ENCODE measurements at places on chromosomes 7 and 10.
A peak's percentile ranks its signal among the peaks of the same experiment; 100 is the strongest.

DNA sequence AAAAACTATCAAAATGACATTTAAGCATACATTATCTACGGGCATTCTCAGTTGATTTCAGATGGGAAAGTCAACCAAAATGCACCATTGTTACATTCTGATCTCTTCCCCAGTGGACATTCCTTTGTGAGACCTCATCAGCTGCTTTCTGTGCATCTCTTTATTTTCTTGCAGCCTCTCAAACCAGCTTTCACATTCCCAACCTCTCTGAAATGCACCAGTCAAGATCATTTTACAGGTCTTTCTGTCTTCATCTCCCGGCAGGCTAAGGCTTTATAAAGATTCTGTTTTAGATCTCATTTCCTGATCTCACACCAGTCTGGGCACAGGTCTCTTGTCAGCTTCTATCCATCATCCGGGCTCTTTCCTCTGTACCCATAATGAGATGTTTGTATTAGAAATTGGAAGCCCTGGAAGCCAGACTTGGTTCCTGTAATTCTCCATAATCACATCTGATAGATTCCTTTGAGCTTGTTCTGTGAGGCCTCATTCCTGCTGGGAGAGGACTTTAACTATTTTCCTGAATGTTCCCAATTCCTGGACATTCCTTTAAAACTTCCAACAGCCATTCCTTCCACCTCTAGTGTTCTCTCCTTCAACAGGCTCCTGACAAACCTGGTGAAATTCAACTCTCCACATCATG lies 44.3 kb upstream of the ARL4A start:
- DNase-seq = no peak

DNA sequence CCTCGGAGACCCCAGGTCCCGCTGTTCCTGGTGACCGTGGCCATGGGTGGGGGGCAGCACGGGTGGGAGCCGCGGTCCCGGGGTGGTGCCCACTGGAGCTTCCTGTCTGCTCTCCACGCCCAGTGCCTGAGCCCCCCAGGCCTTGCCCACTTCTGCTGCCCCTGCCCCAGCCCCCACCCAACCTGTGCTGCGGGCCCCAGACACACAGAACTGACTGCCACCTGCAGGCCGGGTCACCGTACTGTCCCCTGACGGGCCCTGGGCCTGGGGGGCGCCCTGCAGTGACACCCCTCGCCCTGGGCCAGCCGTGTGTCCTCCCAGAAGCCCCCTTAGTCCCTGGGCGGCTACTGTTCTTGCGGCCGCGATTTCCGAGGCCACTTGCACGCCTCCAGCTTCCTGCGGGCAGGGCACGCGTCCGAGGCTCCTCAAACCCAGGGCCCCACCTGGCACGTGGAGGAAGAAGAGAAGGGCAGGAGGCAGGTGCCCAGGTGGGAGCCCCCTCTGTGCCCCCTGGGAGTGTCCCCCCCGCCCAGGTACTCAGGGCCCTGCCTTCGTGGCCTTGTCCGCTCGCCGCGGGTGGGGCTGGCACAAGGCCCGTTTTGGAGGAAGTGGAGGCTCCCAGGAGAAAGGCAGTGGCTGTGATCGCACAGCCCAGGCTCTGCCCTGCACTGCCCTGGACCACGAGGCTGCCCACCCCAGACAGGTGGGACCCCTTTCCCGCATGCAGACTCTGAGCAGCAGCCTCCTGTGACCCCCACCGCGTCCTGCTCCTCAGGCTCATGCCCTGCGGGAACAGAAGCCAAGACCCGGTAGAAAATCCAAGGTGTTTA lies 10.4 kb downstream of the TMEM184A start:
- DNase-seq = no peak

GRCh38 chr10:31322647-31323046 lies 3.6 kb downstream of the ZEB1 start:
- DNase-seq = peak; percentile 71

- no peak for DNase-seq
Measured at GRCh38 chr10:106980495-106981451, 183.7 kb downstream of the SORCS1 start.

GRCh38 chr7:129494041-129494440 lies 8.3 kb upstream of the SMKR1 start:
- DNase-seq = no peak

DNA sequence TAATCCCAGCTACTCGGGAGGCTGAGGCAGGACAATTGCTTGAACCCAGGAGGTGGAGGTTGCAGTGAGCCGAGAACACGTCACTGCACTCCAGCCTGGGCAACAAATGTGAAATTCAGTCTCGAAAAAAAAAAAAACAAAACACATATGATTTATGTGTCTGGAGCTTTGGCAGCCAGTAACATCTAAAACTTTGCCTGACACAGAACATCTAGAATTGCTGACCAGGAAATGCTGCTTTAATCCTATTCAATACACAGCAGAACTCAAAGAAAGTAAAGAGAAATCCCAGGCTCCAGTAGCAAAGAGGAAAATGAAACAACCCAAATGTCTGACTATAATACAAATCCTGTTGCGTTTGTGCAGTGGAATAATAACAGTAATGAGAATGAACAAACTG lies 4.5 kb upstream of the CCDC6 start:
- DNase-seq = no peak

DNA sequence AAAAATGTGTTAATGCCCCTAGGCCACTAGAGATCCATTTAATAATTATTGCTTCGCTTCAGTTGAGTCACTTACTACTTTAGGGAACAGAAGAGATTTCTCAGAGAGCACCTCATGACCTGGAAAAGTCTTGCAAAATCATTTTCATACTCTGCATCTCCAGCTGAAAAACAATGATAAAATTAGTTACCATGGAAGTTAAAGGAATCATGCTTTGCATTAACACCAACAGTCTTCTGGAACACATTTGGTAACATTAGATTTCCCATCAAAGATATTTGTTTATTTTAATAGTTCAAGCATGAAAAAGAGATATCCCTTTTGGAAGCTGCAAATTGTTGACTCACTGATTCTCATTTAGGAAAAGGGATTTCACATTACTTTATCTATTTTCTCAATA lies 1.8 kb upstream of the STEAP2 start:
- DNase-seq = no peak

GRCh38 chr10:75235375-75236177 lies at the start of gene COMTD1:
TSS of gene COMTD1 (minus strand) at chr10:75235957. CDS start at chr10:75235928, 29 bp downstream.
- peak; percentile 90 for DNase-seq

DNA sequence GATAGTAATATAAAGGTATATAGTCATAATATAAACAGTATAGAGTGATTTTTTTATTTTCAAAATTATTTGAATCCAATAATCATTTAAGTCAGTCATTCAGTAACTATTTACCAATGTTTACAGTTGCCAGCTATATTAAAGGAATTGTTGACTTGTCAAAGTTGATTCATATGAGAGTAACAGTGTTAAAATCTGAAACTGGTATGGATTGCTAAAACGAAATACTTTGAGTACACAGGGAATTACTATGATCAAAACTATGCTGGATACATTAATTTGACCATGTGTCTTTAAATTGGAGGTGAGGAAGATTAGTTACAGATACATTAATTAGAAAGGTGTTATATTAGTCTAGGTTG lies 282.6 kb downstream of the ADK start:
- DNase-seq = no peak

DNA sequence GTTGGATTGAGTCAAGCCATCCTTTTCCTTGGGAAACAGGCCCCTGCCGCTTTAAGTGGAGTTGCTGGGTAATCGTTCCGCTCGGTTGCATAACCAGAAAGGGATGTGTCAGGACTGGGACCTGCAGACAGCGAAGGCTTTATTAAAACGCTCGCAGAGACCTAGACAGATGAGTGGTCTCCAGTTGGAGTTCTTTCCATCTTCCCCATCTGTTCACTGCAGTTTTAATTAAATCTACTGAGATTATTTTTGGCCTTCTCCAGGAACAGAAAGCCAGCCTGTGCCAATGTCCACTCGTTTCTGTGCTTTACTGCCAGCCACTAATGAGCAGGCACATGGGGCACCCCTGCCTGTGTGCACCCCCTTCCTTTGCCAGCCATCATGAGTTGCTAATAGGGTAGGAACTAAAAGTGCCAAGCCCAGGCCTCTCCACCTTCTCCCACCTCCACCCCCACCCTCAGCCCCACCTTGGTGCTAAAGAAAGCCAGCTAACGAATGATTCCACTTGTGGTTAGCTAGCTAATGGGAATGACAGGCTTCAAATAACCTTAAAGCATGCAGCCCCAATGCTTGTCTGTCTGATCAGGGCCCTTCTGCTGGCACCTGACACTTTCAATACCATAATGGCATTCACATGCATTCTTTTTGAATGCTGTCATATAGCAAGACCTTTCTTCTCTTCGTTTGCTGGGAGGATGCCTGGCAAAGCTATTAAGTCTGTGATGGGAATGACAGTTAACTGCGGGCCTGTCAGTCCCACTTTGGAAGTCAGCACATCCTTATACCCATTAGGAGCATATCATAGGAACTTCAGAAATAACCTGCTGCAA lies 556.8 kb upstream of the GALNT17 start:
- peak; percentile 77 for DNase-seq

DNA sequence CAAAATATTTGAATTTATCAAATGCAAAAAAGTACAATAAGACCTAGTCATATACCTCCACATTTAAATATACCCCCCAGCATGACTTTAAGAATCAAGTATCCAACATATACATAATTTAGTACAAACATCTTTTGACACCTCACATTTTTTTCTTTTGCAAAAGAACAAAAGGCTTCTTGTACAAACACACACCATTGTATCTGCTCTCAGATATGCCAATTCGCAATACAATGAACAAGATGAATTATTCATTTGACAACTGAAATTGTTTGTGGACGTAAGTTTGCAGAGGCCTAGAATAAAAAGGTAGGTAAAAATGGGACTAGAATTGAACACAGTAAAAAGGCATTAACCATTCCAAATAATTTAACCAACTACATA lies 154.4 kb downstream of the CACNA2D1 start:
- no peak for DNase-seq

DNA sequence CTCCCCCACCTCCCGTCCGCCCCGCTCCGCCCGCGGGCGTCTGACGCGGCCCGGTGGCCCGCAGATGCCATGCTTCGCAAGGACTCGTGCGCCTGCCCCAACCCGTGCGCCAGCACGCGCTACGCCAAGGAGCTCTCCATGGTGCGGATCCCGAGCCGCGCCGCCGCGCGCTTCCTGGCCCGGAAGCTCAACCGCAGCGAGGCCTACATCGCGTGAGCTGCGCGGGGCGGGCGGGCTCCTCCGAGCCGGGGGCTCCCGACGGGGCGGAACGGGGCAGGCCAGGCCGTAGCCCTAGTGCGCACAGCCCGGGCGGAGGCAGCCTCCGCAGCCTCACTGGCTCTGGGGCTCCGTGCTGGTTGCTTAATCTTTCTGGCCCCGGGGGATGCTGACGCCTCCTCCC lies 2.8 kb downstream of the ASIC3 start:
- DNase-seq = no peak

GRCh38 chr7:155676052-155676451 lies 31.6 kb downstream of the RBM33 start:
- no peak for DNase-seq

DNA sequence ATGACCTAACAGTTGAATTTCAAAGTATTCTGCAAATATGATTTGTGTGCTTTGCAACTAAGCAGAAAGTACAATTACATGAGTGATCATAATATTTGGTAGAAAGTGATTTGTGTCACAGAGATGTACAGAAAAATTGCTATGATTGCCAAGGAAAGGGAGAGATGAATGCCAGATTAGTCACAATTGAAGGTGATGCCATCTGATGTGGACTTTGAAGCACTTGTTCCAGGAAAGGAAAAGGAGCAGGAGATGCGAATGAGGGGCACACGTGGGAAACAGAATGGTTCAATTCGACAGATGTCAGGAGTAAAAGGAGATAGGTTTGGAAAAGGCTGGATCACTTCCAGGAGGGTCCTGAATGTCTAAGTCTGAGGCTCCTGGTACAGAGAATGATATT lies 153.1 kb upstream of the LAMB4 start:
- DNase-seq = no peak

DNA sequence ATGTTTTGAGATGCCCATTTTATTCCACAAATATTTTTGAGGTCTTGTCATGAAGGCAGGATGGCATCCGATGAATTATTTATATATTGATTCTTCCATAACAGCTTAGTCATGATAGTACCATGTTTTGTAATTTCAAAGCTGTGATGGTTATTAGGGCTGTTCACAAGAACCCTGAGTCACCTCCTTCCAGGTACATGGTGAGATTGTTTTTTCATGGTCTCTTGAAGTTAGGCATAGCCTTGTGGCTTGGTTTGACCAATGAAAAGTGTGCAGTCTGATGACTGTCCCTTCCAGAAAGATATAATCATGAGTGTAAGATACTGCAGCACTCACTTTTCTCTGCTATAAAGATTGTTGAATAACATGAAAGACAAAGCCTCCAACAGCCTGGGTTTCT lies 274.8 kb downstream of the FGFR2 start:
- DNase-seq = no peak

- DNase-seq = no peak
Measured at GRCh38 chr7:44944821-44945220, 34.0 kb downstream of the MYO1G start.

DNA sequence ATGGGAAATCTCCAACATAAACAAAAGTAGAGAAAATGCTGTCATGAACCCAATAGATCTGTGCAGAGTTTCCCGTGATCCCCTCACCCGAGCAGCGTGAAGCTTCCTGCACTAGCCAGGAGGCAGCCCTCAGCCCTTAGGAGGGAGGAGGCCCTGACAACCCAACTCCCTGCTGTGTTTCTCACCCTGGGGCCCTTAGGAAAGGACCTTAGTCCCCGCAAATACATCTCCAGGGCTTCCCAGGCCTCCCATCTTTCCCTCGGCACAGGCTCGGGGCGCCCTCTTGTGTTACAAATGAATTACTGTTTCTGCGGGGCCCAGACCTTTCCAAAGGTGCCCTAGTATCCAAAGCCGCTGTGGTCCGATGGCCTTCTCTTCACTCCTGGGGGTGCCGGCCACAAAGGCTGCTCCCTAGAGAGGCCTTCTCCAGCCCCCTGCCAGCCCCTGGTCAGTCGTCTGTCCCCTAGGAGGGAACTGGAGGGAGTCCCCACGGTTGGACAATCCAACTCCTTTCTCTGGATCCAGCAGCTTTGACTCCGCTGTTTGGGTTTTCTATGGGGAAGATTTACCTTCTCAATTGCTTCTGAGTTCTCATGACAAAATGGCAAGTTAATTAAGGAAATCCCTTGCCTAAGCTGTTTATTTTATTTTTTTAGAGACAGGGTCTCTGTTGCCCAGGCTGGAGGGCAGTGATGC lies 49.9 kb upstream of the SH2B2 start:
- peak; percentile 80 for DNase-seq

GRCh38 chr7:66237906-66238772 lies 33.0 kb downstream of the TPST1 start:
- DNase-seq = no peak

DNA sequence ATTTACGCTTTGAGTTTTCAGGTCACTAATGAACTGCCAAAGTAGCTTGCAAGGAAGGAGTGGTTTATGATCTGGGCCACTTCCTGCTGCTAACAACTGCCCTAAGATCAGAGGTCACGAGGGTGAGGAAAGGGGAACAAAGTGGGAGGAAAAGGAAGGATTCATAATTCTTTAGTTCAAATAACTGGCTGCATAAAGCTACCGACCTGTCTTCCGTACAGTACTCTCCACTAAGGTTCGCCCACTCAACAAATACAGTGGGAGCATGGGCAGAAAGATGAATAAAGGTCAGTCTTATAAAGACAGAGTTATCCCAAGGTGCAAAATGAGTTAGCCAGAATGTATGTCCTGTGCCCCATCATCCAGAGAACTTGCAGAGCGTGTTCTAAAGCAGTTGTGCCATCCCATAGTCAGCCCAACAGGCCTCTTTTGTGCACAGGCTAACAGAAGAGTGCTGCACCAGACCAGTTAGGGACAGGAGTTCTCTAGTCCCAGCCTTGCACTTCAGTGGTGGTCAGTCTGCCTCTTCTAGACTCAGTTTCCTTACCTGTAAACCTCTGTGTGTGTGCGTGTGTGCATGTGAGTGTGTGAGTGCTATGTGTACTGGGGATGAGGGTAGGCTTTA lies 65.9 kb downstream of the CREB3L2 start:
- no peak for DNase-seq

- DNase-seq = no peak
Measured at GRCh38 chr10:26870766-26871165, 10.0 kb upstream of the ABI1 start.

All from cerebellar cortex (tissue), 1 donor.